ENCODE measurements at places on chromosomes 11 and 22. TPM values are rescaled to one million over a fixed set of nuclear protein-coding genes. Genes with fewer than 3 reads are reported as not detected.

DNA sequence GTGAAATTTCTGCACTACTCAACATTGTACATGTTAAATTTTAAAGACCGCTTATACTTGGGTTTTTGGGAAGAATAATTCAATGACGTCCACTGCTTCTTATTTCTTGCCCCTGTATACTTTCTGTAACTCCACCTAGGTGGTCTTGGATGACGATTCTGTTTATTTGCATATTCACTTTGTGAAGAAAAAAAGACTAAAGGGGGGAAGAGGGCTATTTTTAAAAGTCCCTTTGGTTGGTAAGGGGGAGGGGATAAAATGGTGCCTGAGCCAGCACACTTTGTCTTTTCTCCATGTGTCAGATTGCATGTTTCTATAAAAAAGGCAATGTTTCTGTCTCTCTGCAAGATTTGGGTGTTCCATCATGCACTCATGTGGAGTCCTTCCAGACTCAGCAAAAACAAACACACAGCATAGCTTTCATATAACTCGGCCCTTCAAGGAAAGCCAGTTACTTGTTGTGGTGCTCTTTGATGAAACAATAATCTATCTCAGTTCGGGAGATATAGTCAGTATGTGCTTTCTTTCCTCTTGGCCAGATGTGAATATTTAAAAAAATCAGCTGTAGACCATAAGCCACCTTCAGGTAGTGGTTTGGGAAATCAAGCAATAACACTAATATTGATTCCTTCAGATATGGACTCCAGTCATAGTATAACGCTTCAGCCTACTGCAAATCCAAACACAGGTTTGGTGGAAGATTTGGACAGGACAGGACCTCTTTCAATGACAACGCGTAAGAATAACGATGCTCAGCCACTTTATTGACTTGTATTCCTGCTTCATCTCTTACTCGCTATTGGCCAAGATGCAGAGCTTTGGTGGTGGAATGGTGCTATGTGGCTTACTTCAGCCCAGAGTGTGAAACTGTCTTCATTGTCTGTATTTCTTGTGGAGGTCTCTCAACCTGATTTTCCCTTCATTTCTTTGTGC lies 68.8 kb downstream of the CD44 start:
- H3K4me3 ChIP-seq: no peak overlapping the region
- H3K36me3 ChIP-seq: peaks cover 21% of the 10 kb centered on the region
- H3K4me1 ChIP-seq: no peaks in the 10 kb centered on the region
- H3K27ac ChIP-seq: no peak overlapping the region
- no peaks in the 10 kb centered on the region for H3K27me3 ChIP-seq

- no peak overlapping the region for H3K27ac ChIP-seq
- H3K4me1 ChIP-seq: no peaks in the 10 kb centered on the region
- no peaks in the 10 kb centered on the region for H3K36me3 ChIP-seq
- no peak for DNase-seq
- H3K4me3 ChIP-seq: no peak overlapping the region
- H3K27me3 ChIP-seq: no peaks in the 10 kb centered on the region
These were observed 51.5 kb downstream of the RBFOX2 start for GRCh38 chr22:35977136-35977535.

GRCh38 chr11:32435942-32436750 lies 807 bp upstream of the WT1 start:
- no peak for DNase-seq
- H3K4me1 ChIP-seq: peaks cover 37% of the 10 kb centered on the region
- H3K36me3 ChIP-seq: no peaks in the 10 kb centered on the region
- peak overlapping the region; percentile 61 for H3K4me3 ChIP-seq
- H3K27me3 ChIP-seq: peaks cover 38% of the 10 kb centered on the region

- no peak overlapping the region for H3K27ac ChIP-seq
- no peaks in the 10 kb centered on the region for H3K4me1 ChIP-seq
- no peaks in the 10 kb centered on the region for H3K27me3 ChIP-seq
- no peak for DNase-seq
- no peak overlapping the region for H3K4me3 ChIP-seq
These were observed 55.0 kb upstream of the ZC3H12C start for GRCh38 chr11:110038201-110038600.

DNA sequence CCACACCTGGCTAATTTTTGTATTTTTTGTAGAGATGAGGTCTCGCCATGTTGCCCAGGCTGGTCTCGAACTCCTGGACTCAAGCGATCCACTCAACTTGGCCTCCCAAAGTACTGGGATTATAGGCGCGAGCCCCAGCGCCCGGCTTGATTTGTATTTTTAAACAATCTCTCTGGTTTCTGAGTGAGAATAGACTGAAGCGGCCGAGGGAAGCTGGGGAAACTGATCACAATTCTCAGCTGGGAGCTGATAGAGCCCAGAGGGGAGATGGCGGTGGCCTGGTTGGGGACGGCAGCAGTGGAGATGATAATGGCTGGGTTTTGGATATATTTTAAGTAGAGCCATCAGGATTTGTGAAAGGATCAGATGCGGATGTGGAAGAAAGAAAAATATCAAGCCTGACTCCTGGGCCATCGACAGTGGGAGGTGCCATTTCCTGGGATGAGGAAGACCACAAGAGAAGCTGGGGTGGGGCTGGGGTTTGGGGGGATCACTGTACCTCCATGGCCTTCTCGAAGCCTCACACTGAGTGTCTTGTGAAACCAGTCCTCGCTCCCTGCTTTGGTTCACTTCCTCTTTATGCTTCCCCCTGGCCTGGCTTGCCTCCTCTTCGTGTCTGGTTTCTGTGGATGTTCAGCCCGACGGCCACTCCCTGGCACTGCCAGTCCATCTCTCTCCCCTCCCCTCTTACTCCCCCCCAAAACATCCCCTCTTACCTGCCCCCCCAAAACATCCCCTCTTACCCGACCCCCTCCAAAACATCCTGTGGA lies 51.9 kb downstream of the IGLL1 start:
- H3K27me3 ChIP-seq: no peaks in the 10 kb centered on the region
- DNase-seq: no peak
- no peak overlapping the region for H3K4me3 ChIP-seq
- H3K36me3 ChIP-seq: no peaks in the 10 kb centered on the region

- H3K4me3 ChIP-seq: no peak overlapping the region
- H3K27ac ChIP-seq: no peak overlapping the region
- no peaks in the 10 kb centered on the region for H3K36me3 ChIP-seq
These were observed 31.8 kb upstream of the LMO2 start for GRCh38 chr11:33923626-33924025.

DNA sequence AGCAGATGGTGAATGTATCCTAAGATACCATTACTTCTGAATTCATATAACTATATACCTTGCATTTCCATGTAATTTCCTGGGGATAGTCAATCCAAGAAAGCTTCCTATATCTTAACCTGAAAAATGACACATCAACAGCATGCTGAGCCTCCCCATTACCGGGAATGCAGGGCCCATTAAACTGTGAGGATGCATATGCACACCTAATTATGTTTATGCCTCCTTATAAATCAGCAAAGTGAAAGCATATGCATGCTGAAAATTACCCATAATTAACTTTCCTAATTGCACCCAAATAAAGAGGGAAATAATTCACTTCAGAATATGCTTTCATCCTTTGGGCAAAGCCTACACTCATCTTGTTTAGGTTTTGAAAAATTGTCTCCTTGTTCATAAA lies 663.0 kb downstream of the KCNA4 start:
- no peak for DNase-seq
- no peaks in the 10 kb centered on the region for H3K4me1 ChIP-seq
- H3K27ac ChIP-seq: no peak overlapping the region

DNA sequence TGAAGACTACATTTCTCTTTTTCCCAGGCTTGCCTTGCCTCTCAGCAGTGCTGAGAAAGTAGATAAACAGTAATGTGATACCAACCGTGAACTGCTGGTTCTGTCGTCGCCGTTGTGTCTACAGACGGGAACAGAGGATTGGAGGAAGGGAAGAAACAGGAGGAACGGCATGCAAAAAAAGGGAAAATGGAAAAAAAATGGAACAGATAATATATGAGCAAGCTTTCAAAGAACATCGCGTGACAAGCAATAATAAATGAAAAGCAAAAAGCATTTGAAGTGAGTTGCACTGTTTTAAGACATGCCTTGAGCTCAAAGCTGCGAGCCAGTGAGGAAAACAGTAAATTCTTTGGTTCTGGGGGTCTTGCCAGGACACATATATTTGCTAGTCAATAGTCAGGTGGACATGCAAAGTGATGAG lies 305.9 kb downstream of the CADM1 start:
- no peak overlapping the region for H3K27ac ChIP-seq
- H3K36me3 ChIP-seq: no peaks in the 10 kb centered on the region
- no peak for DNase-seq
- H3K4me1 ChIP-seq: no peaks in the 10 kb centered on the region

- no peaks in the 10 kb centered on the region for H3K36me3 ChIP-seq
- H3K4me3 ChIP-seq: no peak overlapping the region
- H3K4me1 ChIP-seq: no peaks in the 10 kb centered on the region
- no peaks in the 10 kb centered on the region for H3K27me3 ChIP-seq
These were observed 379.3 kb downstream of the INSC start for GRCh38 chr11:15493921-15494620.

GRCh38 chr22:36922105-36922608 lies 8.7 kb downstream of the CSF2RB start:
- no peak overlapping the region for H3K4me3 ChIP-seq
- H3K36me3 ChIP-seq: no peaks in the 10 kb centered on the region
- peak; percentile 36 for DNase-seq
- peaks cover 11% of the 10 kb centered on the region for H3K4me1 ChIP-seq
- H3K27ac ChIP-seq: no peak overlapping the region

The SCGB1D2 gene
- not detected for total RNA-seq
